ENCODE measurements at places on chromosomes 3 and 15. TPM values are rescaled to one million over a fixed set of nuclear protein-coding genes. Genes with fewer than 3 reads are reported as not detected.

GRCh38 chr3:23663661-23664186 lies 142.0 kb upstream of the UBE2E1 start:
- no peak for DNase-seq

DNA sequence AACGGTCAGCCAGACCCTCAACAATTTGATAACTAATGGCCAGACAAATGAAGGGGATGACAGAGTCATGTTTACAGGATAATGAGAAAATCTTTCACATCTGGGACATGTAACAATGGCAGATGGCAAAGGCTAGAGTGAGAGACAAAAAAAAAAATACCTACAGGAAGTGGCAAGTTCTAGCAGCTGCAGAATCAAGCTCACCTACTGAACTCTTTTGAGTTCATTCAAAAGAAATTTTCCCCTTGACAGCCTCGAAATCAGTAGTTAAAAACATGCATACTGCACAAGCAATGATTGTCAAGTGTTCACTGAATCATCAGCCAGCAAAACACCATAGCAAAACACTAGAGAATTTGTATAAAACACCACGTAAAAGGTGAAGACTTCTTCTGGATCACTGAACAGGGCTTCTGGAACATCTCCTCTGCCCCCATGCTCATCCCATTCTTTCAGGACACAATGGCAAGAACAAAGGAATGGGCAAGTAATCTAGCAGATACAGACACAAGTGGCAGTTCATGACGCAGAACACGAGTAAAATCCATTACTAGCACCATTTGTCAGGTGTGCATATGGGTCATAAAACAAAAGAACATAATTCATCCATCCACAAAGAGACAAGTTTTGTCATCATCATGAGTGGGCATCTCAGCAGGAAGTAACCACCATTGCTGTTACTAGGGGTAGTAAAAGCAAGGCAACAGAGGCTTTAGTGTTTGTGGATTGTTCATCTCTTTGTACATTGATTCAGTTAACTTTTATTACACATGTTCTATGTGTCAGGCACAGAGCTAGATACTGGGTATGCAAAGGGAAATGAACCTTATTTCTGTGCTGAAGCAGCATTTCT lies 13.8 kb upstream of the KCNMB2 start:
- no peak for DNase-seq

GRCh38 chr15:34436126-34436955 lies 1.3 kb downstream of the GOLGA8A start:
- no peak for DNase-seq

DNA sequence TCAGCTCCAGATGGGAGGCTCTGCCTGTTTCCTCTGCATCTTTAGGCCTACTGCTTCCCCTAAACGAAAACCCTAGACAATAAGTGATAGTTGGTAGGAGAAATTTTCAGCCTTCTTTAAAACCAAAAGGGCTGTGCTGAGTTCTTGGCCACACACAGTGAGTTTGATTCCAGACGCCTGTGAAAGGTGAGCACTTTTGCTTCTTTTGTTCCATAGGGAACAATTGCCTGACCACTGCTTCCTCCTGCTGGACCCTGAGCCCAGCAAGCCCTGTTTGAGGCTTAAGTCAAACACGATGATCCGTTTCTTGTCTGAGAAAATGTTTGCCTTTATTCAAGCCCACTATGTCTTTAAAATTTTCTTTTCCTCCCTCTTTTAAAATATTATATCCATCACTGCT lies 493.9 kb downstream of the ZIC1 start:
- DNase-seq = no peak

DNA sequence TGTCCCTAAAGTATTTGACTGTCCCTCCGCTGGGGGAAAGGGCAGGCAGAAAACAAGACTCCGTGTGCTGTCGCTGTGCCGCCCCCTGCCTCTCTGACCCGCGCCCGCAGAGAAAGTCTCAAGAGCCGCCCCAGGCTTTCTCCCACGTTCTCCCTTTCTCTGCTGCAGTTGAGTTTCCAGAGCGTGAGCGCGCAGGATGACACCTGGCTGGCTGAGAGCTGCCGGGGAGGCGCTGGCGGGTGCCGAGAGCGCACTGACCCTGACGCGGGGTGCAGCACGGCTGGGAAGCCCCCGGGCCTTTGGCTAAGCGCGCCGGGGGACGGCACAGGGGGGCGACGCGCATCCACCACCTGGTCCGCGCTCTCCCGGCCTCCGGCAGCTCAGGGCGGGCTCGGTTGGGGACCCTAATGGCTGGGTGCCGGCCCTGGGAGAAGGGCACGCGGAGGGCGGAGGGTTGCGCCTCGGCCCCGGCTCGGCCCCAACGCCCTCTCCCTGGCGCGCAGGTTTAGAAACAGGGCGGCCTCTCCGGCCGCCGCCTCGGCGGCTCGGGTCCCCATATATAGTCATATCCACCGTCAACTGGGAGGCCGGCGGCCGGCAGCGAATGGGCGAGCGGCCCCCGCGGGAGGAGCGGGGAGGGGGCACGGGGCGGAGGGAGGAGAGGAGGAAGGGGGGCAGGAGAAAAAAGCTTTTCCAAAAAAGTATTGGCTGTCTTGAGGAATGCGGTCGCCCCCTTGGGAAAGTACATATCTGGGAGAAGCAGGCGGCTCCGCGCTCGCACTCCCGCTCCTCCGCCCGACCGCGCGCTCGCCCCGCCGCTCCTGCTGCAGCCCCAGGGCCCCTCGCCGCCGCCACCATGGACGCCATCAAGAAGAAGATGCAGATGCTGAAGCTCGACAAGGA lies at the start of gene TPM1:
Gene TPM1, plus strand, starts transcription at position 774 of the 903 bp plus-strand sequence. Its CDS starts 83 bp downstream, at position 857.
- DNase-seq = no peak

GRCh38 chr3:187027531-187028278 lies 97.4 kb downstream of the ST6GAL1 start:
- DNase-seq = peak; percentile 60

- DNase-seq = no peak
Measured at GRCh38 chr15:64284042-64284441, 71.9 kb downstream of the CSNK1G1 start.

DNA sequence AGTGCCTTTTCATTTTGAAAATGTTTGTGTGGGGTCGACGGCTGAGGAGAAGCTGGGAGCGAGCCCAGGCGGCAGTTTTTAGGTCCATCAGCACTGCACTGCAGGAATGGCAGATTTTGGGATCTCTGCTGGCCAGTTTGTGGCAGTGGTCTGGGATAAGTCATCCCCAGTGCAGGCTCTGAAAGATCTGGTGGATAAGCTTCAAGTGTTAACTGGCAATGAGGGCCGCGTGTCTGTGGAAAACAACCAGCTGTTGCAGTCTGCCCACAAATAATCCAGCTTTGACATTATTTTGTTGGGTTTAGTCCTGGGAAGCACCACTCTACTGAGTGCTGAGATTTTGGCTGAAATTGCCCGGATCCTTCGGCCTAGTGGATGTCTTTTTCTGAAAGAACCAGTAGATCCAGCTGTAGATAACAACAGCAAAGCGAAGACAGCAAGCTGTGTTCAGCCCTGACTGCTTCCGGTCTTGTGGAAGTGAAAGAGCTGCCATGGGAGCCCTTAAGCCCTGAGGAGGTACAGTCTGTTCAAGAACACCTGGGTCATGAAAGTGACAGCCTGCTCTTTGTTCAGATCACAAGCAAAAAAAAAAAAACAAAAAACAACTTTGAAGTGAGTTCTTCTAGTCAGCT lies 13.1 kb upstream of the ANP32A start:
- peak; percentile 22 for DNase-seq

GRCh38 chr15:99951511-99951910 lies 218.3 kb upstream of the LYSMD4 start:
- no peak for DNase-seq

DNA sequence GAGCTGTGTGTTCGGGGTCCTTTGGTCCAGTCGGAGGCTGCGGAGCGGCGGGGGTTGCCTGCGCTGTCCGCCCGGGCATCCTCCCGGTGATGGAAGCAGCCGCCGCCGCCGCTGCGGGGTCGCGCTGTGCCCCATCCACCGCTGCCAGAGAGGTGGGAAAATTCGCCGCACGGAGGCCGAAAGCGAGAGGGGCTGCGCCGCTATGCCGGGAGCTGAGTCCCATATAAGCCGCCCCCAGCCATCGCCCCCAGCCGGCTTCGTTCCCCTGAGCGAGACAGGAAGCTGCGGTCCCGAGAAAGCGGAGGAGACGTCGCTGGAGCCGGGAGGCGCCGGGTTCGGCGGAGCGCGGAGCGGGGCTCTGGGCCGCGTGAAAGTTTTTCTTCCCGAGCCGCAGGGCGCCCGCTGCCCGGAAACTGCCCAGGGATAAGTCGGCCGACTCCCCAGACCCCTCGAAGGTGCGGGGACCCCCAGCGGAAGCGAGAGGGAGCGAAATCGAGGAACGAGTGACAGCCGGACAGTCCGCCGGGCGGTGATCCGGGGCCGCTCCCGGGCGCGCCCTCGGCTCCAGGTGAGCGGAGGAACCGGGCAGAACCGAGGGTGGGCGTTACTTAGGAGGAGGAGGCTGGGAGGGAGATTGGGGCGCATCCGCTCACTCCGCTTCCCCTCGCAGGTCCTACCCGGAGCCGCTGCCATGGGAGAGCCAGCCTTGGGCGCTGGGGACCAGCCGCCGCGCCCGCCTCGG lies 574 bp downstream of the CHST2 start:
- DNase-seq = peak; percentile 36

DNA sequence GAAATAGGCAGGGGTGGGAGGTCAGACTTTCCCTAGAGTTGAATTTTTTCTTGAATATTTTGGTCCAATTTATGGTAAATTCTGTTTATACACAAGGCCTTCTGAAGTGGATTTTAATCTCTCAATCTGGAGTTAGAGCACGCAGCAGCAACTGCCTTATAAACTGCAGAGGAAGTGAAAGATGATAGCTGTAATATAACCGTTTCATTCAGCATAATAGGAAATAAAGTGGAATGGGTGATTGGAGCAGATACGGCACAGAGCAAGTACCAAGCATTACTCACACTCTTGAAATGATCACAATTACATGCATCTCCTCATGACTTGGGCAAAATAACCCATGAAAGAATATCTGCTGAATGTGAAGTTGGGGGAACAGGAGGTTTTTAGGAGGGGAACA lies 106.8 kb downstream of the ARRDC4 start:
- no peak for DNase-seq

GRCh38 chr3:128706086-128706615 lies 19.8 kb upstream of the RAB7A start:
- DNase-seq = no peak

- DNase-seq = no peak
Measured at GRCh38 chr3:66534304-66534845, 33.6 kb upstream of the LRIG1 start.

DNA sequence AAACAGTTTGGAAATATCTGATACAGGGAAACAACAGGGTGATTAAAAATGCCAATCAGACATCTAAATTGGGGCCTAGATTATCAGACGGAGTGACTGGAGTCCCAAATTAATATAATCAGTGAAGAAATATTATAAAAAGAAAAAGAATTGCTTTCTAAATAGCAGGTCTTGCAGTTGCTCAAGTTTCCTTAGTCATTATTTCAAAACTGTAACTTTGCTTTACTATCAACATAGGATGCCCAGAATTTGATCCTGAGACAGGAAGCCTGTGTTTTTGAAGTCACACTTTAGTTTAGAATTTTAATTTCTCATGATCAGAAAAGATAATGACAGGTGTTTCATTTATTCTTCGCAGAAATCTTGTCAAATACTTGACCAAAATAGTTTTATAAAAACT lies 105.9 kb downstream of the IL1RAP start:
- no peak for DNase-seq

GRCh38 chr3:63387568-63387967 lies 109.5 kb downstream of the SYNPR start:
- DNase-seq = no peak

DNA sequence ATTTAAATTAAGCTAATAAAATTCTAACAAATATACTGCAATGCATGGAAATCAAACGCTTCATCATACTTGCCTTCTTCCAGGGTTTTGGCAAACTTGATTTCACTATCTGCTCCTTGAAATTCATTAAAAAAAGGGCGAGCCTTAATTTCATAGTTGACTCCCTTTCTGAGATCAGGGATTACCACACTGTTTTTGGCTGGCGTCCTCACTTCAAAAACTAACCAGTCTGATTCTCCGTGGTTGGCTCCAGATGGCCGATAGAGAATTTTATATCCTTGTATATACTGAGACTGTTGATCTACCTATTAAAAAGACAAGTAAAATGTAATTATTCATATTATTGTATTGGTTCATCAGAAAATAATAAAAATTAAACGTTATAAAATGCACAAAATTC lies 1106.8 kb downstream of the ROBO1 start:
- DNase-seq = no peak

PLCD1 gene
- total RNA-seq = 6.9 TPM

DUOX1 gene
- 0.37 TPM for total RNA-seq

IMPG2 gene
- 0.05 TPM for total RNA-seq

ATP10A gene
- 40.1 TPM for total RNA-seq

CD96 gene
- 64.2 TPM for total RNA-seq

EDEM1 gene
- 187 TPM for total RNA-seq

MYD88 gene
- 46.5 TPM for total RNA-seq

GOLGA8N gene
- 6.9 TPM for total RNA-seq

SLMAP gene
- total RNA-seq = 58.2 TPM

PTX3 gene
- total RNA-seq = not detected

Measured in activated T-helper 2 cell treated with anti-CD3 and anti-CD28 coated beads, Interferon-gamma antibody, Interleukin-2, Interleukin-4, amounts not matched to agents 10 μg/mL and 5 μg/mL and 100 μg/mL, durations not matched to agents 14 hours and 24 hours and 36 hours (primary cell).